ENCODE measurements at places on chromosomes 2 and 18. TPM values are rescaled to one million over a fixed set of nuclear protein-coding genes. Genes with fewer than 3 reads are reported as not detected.

The CROCC2 gene
- under 0.01 TPM for total RNA-seq

The KCNS3 gene
- total RNA-seq, result 2.7 TPM

The CHRNG gene
- not detected for total RNA-seq

The UGT1A4 gene
- not detected for total RNA-seq

The SPAG16 gene
- total RNA-seq, result 47.8 TPM

Measured in osteoblast (primary cell).